ENCODE measurements at places on chromosomes 1 and 21.

- no peak for DNase-seq
Observed at GRCh38 chr1:246781212-246781611, 57.0 kb downstream of the SCCPDH start.

DNA sequence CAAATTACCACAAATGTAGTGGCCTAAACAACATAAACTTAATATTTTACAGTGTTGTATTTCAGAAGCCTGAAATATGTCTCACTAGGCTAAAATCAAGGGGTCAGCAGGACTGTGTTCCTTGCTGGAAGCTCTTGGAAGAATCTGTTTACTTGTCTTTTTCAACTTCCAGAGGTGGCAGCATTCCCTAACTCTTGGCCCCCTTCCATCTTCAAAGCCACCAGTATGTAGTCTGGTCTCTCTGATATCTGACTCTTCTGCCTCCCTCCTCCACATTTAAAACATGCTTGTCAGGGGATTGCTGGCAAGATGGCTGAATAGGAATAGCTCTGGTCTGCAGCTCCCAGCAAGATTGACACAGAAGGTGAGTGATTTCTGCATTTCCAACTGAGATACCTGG is 567.5 kb downstream of the PLA2G4A start:
- DNase-seq, result no peak

DNA sequence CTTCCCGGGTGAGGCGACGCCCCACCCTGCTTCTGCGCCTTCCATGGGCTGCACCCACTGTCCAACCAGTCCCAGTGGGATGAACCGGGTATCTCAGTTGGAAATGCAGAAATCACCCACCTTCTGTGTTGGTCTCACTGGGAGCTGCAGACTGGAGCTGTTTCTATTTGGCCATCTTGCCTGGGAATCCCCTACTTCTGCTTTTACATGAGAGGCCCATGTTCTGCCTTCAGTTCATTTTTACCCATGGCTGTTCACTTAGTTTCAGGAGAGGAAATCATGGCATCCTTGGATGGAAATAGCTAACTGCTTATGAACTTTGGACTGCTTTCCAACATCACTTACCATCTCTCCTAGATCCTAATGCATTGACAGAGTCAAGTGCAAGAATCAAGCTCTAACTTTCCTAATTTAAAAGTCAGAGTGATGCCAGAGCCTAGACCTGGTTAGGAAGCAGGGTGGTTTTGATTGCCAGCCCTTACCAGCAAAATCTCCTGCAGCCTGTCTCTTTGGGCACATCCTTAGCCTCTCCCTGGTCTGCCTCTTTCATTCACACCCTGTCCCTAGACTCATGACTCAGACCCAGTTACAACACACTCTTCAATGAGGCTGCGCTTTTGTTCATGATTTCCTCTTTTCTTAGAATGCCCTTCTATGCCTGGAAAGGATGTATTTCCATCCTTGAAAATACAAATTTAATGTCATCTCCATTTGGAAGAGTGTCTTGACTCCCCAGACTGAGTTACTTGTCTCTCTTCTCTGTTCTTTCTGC is 137.2 kb downstream of the KCTD3 start:
- DNase-seq, result no peak

- DNase-seq, result no peak
Observed at GRCh38 chr1:208171616-208172422, 72.4 kb downstream of the PLXNA2 start.

DNA sequence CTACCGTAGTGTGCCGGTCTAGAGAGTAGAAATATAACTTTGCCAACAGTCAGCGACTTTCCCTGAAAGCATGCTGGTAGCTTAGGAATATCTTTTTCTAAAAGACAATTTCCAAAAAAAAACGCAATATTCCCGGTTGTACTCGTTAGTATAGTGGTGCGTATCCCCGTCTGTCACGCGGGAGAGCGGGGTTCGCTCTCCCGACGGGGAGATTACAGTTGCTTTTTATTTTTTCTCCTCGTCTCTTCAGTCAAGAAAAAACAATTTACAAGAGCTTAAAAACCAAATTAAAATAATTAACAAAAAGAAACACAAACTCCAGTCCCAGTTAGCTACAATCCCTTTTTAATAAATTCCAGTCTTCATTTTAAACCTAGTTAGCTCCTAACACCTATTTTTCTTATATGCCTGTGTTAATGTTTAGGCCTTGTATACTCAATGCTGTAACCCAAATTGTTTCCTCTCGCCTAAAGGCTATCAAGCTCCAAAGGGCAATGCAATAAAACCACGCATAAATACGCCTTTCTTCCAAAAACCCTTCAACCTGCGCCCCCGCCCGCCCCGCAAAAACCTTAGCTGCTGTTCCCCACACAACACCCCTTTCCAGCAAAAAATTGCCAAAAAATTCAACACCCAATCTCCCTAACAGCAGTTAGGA is 7.8 kb downstream of the HSPA6 start:
- DNase-seq, result no peak

Data from activated CD4-positive, alpha-beta memory T cell treated with anti-CD3 and anti-CD28 coated beads for 36 hours (primary cell).